ENCODE measurements at places on chromosomes 5 and 9. TPM values are rescaled to one million over a fixed set of nuclear protein-coding genes. Genes with fewer than 3 reads are reported as not detected.

The DNM1 gene
- total RNA-seq = 0.43 TPM

DNA sequence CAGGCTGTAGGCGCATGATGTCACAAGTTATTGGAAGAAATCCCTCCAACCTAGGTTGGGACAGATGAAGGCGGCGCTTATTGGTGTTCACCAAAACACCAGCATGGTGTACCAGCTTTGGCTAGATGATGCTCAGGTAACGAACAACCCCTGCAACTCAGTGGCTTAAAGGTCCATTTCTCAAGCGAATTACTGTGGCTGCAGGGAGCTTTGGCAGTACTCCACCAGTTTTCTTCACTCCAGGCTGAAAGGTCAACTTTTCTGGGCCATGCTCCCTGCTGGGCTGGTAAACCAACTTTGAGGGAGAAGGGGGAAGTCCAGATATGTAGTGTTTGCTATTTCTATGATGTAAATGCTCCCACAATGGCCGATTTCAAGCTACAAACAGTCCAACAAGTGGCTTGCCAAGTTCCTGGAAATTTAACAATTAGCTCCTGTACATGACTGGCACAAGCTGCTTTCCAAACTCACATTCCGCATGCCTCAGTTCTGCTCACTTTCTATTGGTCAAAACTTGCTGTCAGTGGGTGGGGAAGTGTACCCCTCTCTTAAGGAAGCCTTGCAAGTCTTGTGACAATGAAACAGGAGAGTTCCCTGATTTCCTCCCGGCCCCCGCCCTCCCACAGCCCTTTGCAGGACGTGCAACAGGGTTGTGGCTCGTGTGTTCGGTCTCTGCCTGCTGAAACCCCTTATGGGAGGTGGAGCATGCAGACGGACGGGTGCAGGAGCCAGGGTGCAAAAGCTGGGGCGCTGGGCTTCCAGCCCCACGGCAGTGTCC lies 588 bp upstream of the ZBED3 start:
- no peaks in the 10 kb centered on the region for H3K4me1 ChIP-seq
- H3K4me3 ChIP-seq = peak overlapping the region; percentile 59
- no peaks in the 10 kb centered on the region for H3K36me3 ChIP-seq
- H3K27ac ChIP-seq = peak overlapping the region; percentile 88

GRCh38 chr9:87062746-87063145 lies 115.4 kb upstream of the GAS1 start:
- H3K27me3 ChIP-seq = no peaks in the 10 kb centered on the region
- no peaks in the 10 kb centered on the region for H3K36me3 ChIP-seq
- H3K4me3 ChIP-seq = no peak overlapping the region
- no peak for DNase-seq
- H3K27ac ChIP-seq = no peak overlapping the region

- H3K36me3 ChIP-seq = no peaks in the 10 kb centered on the region
- H3K4me3 ChIP-seq = no peak overlapping the region
- no peaks in the 10 kb centered on the region for H3K4me1 ChIP-seq
- DNase-seq = no peak
- no peak overlapping the region for H3K27ac ChIP-seq
- H3K27me3 ChIP-seq = no peaks in the 10 kb centered on the region
Measured at GRCh38 chr5:128669803-128670202, 131.8 kb upstream of the FBN2 start.

- no peak overlapping the region for H3K4me3 ChIP-seq
- DNase-seq = no peak
- H3K36me3 ChIP-seq = no peaks in the 10 kb centered on the region
- no peaks in the 10 kb centered on the region for H3K4me1 ChIP-seq
- H3K27ac ChIP-seq = no peak overlapping the region
- H3K27me3 ChIP-seq = no peaks in the 10 kb centered on the region
Measured at GRCh38 chr9:130182381-130182909, 10.2 kb downstream of the NCS1 start.

DNA sequence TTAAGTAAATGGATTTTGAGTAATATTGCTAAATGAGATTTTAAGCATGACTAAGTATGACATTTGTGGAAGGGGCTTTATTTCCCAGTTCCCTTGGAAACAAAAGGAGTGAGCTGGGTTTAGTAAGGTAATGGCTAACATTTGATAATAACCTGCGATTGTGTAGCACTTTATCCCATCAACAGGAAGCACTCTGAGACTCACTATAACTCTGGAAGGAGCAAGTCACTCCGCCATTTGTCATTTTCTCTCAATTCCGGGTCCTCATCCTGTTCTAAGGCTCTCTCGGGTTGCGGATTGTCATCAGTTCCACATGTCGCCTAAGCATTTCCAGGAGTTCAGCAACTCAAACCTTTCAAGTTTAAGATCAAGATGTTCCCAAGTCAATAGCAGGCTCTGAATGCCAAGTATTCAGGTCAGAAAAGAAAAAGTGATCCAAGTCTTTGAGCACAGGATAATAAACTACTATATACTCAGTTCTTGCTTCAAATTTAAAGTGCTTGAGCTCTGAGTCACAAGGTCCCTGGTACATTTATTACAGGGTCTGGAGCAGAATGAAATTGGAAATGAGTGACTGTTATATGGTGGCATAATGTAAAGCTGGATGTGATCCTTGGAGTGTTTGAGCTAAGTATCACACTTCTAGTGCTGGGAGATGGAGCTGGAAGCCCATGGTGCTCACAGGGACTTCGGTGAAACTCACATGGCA lies 39.3 kb downstream of the CAPSL start:
- no peak overlapping the region for H3K27ac ChIP-seq
- H3K36me3 ChIP-seq = no peaks in the 10 kb centered on the region
- H3K4me1 ChIP-seq = no peaks in the 10 kb centered on the region

The PRSS3 gene
- total RNA-seq = 4.6 TPM

DNA sequence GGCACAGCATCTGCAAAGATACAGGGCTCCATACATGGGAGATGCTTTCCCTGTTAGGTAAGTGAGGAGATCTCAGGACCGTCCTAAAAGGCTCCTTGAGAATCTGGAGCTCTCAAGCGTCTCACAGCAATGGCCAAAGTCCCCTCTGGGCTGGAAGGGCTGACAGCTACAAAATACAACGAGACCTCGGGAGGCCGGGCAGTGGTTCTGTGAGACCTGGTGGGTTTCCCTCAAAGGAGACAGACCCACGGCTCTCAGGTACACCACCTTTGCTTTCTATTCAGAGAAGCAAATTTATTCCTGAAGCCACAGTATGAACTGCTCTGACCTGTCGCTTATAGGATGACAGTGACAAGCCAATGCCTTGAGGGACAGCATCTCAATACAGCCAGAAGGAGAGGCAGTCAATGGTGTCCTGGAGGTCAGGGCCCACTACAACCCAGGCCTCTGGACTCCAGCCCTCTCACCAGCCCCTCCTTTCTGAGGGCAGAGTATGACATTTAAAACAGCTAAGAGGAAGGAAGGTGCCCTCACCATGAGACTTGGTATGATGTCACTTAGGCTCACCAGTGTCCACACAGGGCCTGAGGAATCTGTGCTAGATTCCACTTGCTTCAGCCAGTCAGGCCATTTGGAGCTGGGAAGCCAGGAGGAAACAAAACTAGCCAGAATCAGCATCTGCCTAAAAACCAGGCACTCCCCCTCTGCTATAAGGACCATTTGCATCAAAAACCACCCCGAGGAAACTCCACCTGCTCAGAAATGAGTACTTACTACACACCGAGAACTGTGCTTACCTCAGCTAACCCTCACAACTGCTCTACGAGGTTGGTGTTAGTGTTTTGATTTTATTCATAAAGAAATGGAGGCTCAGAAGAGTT lies 86.5 kb upstream of the FSTL4 start:
- no peaks in the 10 kb centered on the region for H3K4me1 ChIP-seq
- H3K36me3 ChIP-seq = no peaks in the 10 kb centered on the region
- H3K4me3 ChIP-seq = no peak overlapping the region
- no peaks in the 10 kb centered on the region for H3K27me3 ChIP-seq
- H3K27ac ChIP-seq = no peak overlapping the region

DNA sequence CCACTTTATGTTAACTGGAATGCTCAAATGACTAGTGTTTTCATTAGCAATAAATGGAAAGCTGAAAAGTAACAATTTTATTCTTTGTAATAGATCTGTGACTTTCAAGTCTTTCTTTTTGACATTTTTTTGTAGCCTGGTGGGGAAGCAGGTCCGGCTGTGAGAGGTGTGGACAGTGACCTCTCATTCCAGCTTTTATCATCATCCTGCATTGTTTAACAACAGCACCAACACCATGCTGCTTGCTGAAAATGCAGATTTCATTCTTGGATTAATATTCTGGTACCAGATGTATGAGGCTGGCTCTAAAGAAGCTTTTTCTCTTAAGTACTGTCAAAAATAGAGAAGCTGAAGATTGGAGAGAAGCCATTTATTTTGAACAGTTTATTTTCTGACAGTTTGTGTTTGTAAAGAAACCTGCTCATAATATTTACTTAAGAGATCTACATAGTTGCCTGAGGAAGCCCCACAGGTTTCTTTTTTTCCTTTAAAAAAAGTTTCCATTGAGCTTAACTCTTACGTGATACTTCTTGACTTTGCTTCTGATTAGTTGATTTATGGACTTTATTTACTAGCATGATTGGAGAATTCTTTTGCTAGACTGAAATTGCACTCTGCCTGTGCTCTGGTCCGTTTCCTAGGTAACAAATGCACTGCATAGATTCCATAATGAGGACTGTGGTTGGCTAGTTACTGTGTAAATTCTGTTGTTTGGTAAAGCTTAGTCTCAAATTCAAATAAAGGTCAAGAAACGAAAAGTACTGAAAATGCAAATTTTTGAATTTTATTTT lies 3.4 kb downstream of the KIAA1958 start:
- no peak overlapping the region for H3K27ac ChIP-seq
- DNase-seq = no peak
- H3K27me3 ChIP-seq = no peaks in the 10 kb centered on the region
- no peak overlapping the region for H3K4me3 ChIP-seq

The HMHB1 gene
- not detected for total RNA-seq

GRCh38 chr9:125739436-125739835 lies 7.7 kb upstream of the PBX3 start:
- no peaks in the 10 kb centered on the region for H3K27me3 ChIP-seq
- H3K36me3 ChIP-seq = no peaks in the 10 kb centered on the region
- no peaks in the 10 kb centered on the region for H3K4me1 ChIP-seq
- DNase-seq = no peak

GRCh38 chr9:115810166-115810565 lies 343.4 kb upstream of the PAPPA start:
- H3K27me3 ChIP-seq = no peaks in the 10 kb centered on the region
- no peaks in the 10 kb centered on the region for H3K36me3 ChIP-seq
- no peak overlapping the region for H3K27ac ChIP-seq
- DNase-seq = no peak
- no peak overlapping the region for H3K4me3 ChIP-seq

DNA sequence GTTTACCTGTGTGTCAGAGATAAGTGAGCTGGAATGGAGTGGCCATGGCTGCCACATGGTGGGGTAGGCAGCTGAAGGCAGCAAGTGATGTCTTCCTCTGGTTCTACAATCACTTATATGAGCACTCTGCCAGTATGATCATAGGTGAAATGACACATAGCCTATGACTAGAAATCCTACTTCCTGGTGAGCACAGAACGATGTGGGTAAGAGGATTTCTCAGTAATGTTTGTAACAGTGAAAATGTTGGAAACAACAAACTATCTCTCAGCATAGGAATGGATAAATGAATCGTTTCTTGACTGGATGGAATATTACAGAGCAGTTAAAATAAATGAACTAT lies 187.0 kb upstream of the S1PR3 start:
- no peaks in the 10 kb centered on the region for H3K27me3 ChIP-seq
- H3K36me3 ChIP-seq = no peaks in the 10 kb centered on the region
- DNase-seq = no peak
- H3K4me1 ChIP-seq = no peaks in the 10 kb centered on the region
- no peak overlapping the region for H3K27ac ChIP-seq

GRCh38 chr9:6029604-6030274 lies 14.3 kb upstream of the RANBP6 start:
- no peaks in the 10 kb centered on the region for H3K36me3 ChIP-seq
- H3K27ac ChIP-seq = no peak overlapping the region
- no peaks in the 10 kb centered on the region for H3K27me3 ChIP-seq
- H3K4me1 ChIP-seq = no peaks in the 10 kb centered on the region
- H3K4me3 ChIP-seq = no peak overlapping the region
- DNase-seq = no peak

The CCDC183 gene
- 1.0 TPM for total RNA-seq

The MTX3 gene
- total RNA-seq = 6.8 TPM

GRCh38 chr5:39521940-39522590 lies 97.3 kb upstream of the DAB2 start:
- peaks cover 6% of the 10 kb centered on the region for H3K4me1 ChIP-seq
- no peak overlapping the region for H3K4me3 ChIP-seq
- H3K36me3 ChIP-seq = no peaks in the 10 kb centered on the region
- no peaks in the 10 kb centered on the region for H3K27me3 ChIP-seq

The BRD8 gene
- total RNA-seq = 33.7 TPM

GRCh38 chr5:35988529-35988928 lies 2.7 kb downstream of the UGT3A1 start:
- no peak for DNase-seq
- no peak overlapping the region for H3K27ac ChIP-seq
- H3K4me1 ChIP-seq = no peaks in the 10 kb centered on the region
- H3K4me3 ChIP-seq = no peak overlapping the region
- no peaks in the 10 kb centered on the region for H3K36me3 ChIP-seq

The OTP gene
- total RNA-seq = not detected

- H3K27me3 ChIP-seq = no peaks in the 10 kb centered on the region
- no peaks in the 10 kb centered on the region for H3K4me1 ChIP-seq
- no peaks in the 10 kb centered on the region for H3K36me3 ChIP-seq
- no peak overlapping the region for H3K27ac ChIP-seq
Measured at GRCh38 chr5:43036409-43036808, 3.7 kb downstream of the ANXA2R start.

GRCh38 chr9:79665931-79666330 lies 94.2 kb downstream of the TLE4 start:
- no peak for DNase-seq
- H3K36me3 ChIP-seq = no peaks in the 10 kb centered on the region
- H3K27me3 ChIP-seq = no peaks in the 10 kb centered on the region
- no peak overlapping the region for H3K27ac ChIP-seq
- no peak overlapping the region for H3K4me3 ChIP-seq

GRCh38 chr5:9112520-9113291 lies 433.2 kb downstream of the SEMA5A start:
- H3K4me1 ChIP-seq = no peaks in the 10 kb centered on the region
- no peak for DNase-seq
- H3K27me3 ChIP-seq = no peaks in the 10 kb centered on the region
- H3K36me3 ChIP-seq = peaks cover 2% of the 10 kb centered on the region
- H3K4me3 ChIP-seq = no peak overlapping the region

The RC3H2 gene
- total RNA-seq = 20.7 TPM
